ENCODE measurements at places on chromosomes 7 and 10.

DNA sequence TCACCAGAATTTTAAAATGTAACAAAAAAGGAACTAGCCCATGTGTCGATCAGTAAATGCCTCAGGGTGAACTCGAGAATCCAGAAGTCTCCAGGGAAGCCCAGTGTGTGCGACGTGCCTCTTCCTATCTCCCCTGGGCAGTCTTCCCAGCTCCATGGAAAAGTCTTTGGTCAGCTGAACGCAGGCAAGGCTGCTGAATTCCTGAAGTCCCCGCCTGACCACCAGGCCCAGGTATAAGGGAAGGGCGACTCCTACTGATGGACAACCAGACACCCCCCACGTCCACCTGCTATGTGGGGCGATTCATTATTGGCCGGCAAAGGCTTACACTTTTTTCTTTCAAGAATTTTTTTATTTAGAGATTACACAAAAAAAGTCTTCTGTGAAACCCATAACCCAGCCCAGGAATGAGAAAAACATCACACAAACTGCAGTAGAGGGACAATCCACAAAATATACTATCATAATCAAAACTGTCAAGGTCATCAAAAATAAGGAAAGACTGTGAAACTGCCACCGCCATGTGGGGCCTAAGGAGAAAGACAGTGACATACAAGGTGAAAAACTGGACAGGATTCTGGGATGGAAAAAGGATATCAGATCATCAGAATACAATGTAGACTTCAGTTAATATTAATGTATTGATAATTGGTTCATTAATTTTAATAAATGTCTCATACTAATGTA lies 93.5 kb downstream of the CTBP2 start:
- DNase-seq = no peak

- DNase-seq = peak; percentile 66
Measured at GRCh38 chr10:15209827-15210509, 41.5 kb upstream of the NMT2 start.

DNA sequence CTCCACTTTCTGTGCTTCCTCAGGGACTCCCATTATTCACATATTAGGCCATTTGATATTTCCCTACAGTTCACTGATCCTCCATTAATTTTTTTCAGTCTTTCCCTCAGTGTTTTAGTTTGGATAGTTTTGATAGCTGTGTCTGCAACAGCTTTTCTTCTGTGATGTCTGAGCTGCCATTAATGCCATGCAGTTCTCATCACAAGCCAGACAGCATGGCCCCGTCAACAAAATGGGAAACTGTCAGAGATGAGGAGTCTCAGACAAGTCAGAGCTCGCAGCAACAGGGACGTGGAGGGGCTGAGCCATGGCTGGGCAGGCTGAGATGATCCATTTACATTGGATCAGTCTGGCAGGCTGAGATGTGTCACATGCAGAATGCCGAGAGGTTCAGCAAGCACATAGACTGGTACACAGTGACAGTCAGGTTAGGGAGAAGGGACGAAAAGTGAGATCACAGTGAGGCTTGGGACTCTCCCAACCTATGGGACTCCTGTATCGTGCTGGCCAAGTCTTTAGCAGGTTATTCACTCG lies 65.4 kb downstream of the NPS start:
- DNase-seq = no peak

GRCh38 chr7:136594739-136595144 lies 273.7 kb upstream of the CHRM2 start:
- DNase-seq = no peak

DNA sequence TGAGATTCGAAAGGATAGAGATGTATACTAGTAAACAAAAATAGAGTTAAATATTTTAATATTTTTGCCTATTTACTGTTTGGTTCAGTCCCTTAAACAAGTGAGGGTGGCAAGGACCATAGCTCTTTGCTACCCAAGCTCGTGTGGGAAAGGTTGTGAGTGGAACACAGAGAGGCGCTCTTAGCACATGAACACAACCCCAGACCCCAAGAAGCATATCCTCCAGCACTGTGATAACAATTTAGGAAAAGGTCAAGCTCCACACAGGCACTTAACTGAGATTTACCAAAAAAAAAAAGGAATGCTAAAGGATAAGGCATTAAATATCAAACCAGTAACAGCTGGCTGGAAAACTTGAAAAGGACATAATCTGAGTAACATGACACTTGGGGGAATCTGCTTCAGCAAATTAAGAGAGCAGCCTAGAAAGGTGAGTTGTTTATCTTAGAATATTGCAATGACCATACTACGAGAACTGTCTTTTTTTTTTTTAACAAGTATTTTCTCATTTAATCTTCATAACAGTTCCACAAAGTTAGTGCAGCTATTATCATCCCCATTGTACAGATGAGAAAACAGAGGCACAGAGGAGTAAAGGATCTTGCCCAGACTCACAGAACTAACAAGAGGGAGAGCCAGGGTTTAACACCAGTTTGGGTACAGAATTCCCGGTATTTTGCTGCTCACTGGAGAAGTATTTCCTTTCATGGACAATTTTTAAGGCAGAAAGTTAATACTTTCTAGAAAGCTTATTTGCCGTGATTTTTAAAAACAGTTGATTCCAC lies 303.5 kb upstream of the AOAH start:
- DNase-seq = peak; percentile 4

DNA sequence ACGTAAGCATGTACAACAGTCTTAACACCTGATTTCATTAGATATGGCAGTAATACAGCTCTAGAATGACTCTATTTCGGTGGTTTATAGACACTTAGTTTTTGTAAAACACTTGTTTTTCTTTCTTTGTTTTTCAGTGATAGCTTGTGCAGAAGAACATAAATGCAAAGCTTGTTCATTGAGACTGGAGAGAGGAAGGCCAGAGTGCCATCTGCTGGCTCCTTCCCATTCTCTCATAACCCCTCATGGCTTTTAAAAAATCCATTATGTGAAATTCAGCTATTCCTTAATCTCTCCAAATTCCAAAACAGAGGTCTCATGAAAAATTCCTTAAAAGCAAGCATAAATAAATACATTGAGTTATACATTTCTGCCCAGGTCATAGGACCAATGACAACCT lies 76.3 kb downstream of the CACNB2 start:
- DNase-seq = peak; percentile 45

- DNase-seq = no peak
Measured at GRCh38 chr10:80598951-80599350, 61.2 kb downstream of the SH2D4B start.
